ENCODE measurements at places on chromosomes 7 and 10.

DNA sequence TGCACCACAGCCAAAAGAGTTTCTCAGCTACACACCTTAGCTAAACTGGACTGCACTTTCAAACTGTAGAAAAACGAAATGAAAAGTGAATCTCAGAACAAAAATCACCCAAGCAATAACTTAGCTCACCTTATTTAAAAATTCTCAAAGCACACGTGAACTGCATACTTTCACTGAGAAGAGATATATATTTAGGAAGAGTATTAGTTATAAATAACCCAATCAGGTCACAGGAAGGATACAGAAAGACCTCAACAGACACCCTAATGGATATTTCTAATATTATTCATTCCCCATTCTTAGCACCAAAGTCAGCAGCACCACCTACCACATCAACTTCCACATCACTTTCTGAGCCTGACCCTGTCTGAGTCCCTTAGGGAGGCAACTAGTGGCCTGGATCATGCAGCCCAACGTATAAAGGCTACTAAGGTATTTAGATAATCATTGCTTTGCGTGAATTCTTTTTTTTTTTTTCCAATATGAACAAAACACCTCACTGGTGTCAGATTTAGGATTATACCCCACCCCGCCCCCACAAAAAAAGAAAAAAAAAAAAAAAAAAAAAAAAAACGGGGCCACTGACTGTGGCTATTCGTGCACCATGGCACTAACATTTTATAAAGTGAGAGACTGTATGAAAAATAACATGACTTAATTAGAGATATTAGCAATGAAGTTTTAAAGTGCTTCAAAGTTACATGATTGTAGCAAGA is 2.6 kb downstream of the ABI1 start:
- no peak for DNase-seq

GRCh38 chr10:14876764-14877163 is 1.9 kb upstream of the SUV39H2 start:
- DNase-seq = no peak

DNA sequence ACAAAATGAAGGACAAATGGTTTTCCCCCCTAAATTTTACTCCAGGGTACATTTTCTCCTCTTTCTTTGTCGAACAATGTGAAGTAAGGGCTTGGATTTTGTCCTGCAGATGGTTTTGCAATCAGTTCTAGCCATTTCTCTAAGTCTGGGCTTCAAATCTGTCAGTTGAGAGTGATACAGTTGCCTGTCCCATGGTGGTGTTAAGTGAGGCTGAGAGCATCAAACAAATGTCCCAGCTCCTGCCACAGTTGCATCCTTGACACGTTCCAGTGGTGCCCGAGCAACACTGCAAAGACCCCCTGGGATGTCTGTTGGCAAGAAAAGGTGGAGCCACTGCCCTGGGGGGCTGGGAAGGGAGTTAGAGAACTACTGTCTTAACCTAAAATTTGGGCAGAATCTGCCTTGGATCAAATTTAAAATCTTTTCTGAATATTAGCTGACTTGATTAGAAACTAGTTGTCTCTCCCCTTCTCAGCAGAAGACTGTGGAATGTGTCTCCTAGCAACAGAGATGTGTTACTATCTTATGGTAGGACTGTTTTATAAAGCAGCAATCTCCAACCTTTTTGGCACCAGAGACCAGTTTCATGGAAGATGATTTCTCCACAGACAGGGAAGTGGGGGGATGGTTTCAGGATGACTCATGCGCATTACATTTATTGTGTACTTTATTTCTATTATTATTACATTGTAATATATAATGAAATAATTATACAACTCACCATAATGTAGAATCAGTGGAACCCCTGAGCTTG is 102.0 kb upstream of the STEAP1B start:
- no peak for DNase-seq

GRCh38 chr7:111091593-111092358 is 849 bp downstream of the LRRN3 start:
- DNase-seq = no peak

DNA sequence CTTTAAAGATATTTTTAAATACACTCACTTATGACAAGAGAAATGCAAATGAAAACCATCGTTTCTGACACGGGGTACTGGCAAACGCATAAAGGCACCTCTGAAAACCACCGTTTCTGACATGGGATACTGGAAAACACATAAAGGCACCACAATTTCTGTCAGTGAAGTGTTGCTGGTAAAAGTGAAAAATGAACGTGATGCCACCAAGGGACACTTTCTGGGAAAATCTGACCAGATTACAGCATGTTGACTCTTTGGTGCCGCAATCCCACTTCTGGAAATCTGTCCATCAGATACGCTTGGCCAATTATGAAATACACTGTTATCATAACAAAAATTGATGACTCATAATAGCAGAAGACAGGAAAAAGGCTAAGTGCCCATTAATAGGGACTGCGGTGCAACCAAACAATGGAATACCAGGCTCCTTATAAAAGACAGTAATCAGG is 131.7 kb downstream of the ZMYND11 start:
- DNase-seq = no peak

DNA sequence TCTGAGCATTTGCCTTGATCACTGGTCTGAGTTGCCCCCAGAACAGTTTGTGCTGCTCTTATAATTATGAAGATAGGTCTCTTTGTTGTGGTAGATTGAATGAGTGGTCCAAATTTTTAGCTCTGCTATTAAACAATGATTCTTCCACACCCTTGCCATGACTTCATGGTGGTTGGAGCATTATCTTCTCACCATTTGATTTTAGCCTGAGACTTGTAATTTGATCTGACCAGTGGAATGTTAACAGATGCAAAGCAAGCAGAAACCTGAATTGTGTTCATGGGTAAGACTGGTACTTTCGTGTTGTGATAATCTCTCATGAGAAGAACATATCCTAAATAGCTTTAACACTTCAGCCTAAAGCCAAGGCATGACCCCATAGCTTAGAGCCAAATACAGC is 139.1 kb downstream of the TFPI2 start:
- DNase-seq = no peak

DNA sequence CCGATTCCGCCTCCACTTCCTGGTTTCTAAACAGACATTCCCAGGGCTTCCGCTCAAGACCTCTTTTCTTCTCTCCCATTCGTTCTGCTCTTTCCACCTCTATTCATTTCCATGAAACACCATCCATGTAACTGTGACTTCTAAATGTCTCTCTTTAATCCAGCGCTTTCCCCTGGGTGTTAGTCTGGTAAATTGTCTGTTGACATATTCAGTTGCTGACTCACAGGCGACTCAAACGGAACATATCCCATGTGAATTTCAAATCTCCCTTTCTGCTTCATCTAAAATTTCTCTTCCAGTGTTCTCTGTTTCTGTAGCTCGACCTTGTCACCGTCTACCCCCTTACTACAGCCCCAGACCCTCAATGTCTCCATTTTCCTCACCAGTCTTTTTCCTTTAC is 119.1 kb downstream of the PFKFB3 start:
- DNase-seq = no peak

DNA sequence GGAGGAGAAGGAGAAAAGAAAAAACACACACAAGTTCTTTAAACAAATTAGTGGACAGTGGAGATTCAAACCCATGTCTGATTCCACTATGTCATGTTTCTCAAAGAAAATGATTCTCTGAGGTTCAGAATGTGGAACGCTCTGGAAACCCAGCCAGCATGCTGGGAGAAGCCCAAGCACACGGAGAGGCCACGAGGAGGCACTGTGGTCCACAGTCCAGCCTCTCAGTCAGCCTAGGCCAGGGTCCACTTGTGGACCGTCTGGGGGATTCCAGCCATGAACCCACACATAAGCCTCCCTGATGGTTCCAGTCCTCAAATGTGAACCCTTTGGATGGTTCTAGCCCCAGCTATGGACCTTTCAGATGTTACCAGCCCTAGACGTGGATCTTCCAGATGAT is 73.4 kb downstream of the CAV1 start:
- no peak for DNase-seq

- DNase-seq = no peak
These were observed 335.4 kb downstream of the PARD3 start for GRCh38 chr10:34479520-34480179.

GRCh38 chr7:47944536-47945260 is 3.6 kb downstream of the PKD1L1 start:
- DNase-seq = no peak

GRCh38 chr7:98911916-98912315 is 33.6 kb downstream of the TRRAP start:
- no peak for DNase-seq

GRCh38 chr10:83880252-83880791 is 259.0 kb upstream of the GHITM start:
- no peak for DNase-seq

DNA sequence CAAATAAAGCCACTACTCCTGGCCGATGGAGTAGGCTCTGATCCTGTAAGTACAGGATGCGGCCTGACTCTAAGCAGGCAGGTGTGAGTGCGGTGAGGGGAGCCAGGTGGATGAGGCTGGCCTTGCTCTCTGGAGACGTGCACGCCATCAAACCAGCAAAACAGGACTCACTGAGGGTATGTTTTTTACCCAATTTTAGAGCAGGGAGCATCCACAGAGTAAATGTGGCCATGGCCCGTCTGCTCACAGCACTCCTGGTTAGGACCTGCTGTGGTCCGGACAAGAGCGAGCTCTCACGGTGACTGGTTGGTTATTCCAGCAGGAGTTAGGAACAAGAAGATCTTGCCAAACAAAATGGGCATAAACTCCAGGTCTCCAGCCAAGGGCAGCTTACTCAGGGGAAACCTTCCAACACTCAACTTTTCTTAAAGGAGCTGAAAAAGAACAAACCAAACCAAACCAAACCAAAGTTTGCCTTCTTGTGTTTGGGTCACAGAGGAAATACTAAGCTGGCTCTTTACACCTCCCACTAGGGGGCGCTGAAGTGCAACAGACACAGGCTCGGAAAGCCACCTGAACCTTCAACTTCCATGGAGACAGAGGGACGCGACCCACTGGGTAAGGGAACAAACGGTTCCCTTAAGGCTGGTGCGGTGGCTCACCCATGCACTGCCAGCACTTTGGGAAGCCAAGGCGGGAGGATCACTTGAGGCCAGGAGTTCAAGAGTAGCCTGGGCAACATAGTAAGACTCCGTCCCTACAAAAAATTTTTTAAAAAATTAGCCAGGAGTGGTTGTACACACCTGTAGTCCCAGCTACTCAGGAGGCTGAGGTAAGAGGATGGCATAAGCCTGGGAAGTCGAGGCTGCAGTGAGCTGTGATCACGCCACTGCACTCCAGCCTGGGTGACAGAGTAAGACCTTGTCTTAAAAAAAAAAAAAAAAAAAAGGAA is 122.4 kb downstream of the CLEC2L start:
- DNase-seq = peak; percentile 80

DNA sequence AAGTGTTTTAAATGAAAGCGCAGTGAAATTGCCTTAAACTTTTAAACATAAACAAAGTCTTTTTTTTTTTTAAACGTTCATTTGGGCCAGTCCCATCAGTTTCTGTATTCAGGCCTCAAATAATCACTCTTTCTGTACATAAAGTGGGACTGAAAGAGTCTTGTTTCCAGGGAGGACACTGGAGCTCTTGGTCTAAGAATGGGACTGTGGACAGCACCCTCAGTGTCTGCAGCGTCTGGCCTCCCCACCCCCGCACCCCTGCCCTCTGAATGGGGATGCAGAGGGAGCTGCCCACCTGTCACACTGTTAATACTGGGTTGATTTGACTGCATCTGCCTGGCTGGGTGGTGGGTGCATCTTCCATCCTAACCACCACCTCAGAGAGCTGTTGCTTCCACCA is 5.2 kb downstream of the ZNF365 start:
- DNase-seq = no peak

DNA sequence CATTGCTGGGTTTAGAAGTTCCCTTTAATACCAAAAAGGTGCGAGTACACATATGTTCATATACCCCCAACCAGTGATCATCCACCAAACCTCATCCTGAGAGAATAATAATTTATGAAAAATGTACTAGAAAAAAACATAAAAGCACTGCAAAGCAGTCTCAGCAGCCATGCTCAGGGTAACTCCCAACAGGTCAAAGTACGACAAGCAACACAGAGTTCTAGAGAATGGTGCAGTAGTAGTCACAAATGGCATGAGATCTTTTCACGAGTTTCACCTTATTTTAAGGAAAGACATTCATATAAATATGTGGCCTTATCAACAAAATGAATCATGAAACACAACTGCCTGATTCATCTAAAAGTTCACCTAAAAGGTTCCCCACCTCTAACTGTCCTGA is 338.5 kb downstream of the PARD3 start:
- no peak for DNase-seq

- DNase-seq = peak; percentile 76
These were observed 82.4 kb upstream of the RNF32 start for GRCh38 chr7:156558198-156558597.

GRCh38 chr10:71712572-71713134 is 6.9 kb downstream of the C10orf105 start:
- DNase-seq = no peak

DNA sequence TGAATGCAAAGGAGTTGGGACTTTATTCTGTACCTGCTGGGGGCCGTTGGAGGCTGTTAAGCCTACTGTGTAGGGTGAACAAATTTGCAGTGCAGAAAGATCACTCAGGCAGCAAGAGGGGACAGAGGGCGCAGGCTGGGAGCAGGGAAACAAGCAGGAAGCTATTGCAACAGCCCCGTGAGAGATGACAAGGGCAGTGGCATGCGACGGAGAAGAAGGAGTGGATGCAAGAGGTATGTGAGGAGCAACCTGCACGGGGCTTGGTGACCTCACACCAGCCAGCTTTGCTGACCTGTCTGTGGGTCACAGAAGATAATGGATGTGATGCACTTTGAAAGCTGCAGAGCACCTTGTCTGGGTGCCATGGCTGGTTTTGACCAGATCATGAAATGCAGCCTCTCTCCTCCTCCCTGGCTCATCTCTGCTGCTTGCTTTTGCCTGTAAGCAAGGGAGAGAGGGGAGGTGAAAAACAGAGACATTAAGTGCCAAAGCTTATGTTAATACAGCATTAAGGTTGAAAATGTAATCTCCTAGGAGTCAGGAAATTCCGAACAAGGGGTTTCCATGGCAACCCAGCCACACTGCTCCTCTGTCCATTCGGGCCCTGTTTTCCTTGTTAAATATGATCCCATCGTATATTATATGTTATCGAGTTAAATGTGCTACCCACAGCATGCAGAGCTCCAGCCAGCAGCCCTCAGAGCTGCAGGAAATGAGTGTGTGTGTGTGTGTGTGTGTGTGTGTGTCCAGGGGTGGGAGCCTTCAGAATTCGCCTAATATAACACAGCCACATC is 314.3 kb upstream of the ZMIZ1 start:
- no peak for DNase-seq

DNA sequence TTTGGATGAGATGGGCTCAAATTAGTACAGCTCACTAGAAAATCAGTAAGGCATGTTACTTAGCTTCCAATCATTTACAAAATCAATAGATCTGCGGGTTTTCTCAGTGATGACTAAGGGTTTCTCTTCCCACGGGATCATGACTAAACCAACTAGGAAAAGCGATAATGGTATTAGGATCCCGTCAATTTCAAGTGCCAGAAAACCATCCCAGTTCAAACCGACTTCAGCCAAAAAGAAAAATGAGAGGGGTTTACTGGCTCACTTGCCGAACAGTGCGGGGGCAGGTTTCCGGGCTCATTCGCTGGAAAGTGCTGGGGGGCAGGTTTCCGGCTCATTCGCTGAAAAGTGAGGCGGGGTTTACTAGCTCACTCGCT is 62.1 kb upstream of the LYZL2 start:
- no peak for DNase-seq

GRCh38 chr7:29723599-29723998 is 82.7 kb upstream of the WIPF3 start:
- DNase-seq = no peak

Data from NCI-H2029 (cell line).